ENCODE measurements at places on chromosomes 12 and 14. TPM values are rescaled to one million over a fixed set of nuclear protein-coding genes. Genes with fewer than 3 reads are reported as not detected.

Gene AP4S1
- 9.9 TPM for total RNA-seq

DNA sequence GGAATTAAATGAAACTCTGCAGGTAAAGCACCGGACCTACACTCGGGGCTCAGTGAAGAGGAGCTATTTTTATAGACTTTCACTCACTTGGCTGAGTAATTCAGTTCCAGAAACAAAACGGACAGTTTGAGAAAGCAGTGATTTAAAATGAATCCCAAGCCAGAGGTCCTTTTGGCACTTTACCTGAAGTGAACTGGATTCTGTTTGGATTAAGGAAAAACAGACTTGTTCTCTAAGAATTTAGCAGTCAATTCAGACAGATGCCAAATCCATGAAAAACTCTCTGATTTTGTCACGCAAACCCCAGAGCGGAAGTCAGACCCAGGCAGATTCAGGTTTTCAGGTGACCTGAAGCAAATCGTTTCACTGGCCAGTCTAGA lies 4.9 kb upstream of the VASH1 start:
- peaks cover 5% of the 10 kb centered on the region for H3K27me3 ChIP-seq
- H3K36me3 ChIP-seq, result no peaks in the 10 kb centered on the region
- no peak for DNase-seq
- H3K27ac ChIP-seq, result no peak overlapping the region
- peaks cover 10% of the 10 kb centered on the region for H3K4me1 ChIP-seq

GRCh38 chr12:39441963-39442830 lies 723 bp downstream of the KIF21A start:
- no peaks in the 10 kb centered on the region for H3K27me3 ChIP-seq
- peak overlapping the region; percentile 60 for H3K4me3 ChIP-seq
- H3K27ac ChIP-seq, result peak overlapping the region; percentile 80
- H3K36me3 ChIP-seq, result no peaks in the 10 kb centered on the region
- H3K4me1 ChIP-seq, result peaks cover 15% of the 10 kb centered on the region

- H3K27ac ChIP-seq, result no peak overlapping the region
- H3K4me3 ChIP-seq, result no peak overlapping the region
- H3K36me3 ChIP-seq, result no peaks in the 10 kb centered on the region
- no peaks in the 10 kb centered on the region for H3K27me3 ChIP-seq
- DNase-seq, result no peak
These were observed 76.8 kb downstream of the PDE6H start for GRCh38 chr12:15049461-15050153.

Gene KRT8
- total RNA-seq, result 1,458 TPM

Gene BDKRB1
- total RNA-seq, result not detected

DNA sequence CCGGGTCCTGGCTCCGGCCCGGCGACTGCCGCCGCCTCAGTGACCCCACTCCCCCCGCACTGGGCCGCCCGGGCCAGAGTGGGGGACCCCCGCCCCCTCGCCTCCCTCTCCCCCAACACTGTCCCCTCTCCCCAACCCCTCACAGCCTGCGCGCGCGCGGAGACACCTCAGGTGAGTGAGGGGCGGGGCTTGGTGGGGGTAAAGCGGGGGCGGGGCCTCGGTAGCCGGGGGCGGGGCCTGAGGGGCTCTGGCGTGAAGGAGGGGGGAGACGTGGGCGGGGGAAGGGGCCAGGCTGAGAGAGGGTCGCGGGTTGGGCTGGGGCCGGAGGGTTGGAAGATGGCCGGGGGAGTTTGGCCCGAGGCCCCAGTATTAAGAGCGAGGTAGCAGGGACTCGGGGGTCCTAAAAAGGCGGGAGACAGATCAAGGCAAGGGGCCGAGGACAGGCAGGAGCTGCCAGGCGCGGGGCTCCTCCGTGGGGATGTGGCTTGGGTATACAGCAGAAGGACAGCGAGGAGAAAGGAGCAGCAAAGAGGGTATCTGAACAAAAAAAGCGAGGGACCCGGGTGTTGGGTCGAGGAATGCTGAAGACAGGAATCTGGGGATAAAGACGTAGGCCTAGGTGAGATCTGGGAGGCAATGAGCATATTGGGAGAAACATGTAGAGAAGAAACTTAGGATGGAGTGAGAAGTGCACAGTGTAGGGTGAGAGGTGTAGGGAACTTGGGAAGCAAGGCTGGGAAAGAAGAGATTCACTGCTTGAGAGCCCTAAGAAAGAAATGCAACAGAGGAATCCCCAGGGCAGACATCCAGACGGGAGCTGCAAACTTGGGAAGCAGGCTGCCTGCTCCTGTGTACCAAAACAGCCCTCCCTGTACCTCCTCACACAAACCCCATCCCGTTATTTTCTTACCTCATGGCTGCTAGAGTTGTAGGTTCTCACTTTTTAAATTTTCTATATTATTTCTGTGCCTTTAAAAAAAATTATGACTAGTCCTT lies 10.8 kb downstream of the SUOX start:
- DNase-seq, result peak; percentile 63
- H3K4me3 ChIP-seq, result peak overlapping the region; percentile 95
- peaks cover 4% of the 10 kb centered on the region for H3K4me1 ChIP-seq
- H3K27ac ChIP-seq, result peak overlapping the region; percentile 96

Gene C12orf60
- not detected for total RNA-seq

Gene INHBC
- not detected for total RNA-seq

Gene NELL2
- 3.9 TPM for total RNA-seq

Gene AMDHD1
- total RNA-seq, result 1.5 TPM

Gene LRRK2
- 240 TPM for total RNA-seq

- H3K27me3 ChIP-seq, result no peaks in the 10 kb centered on the region
- H3K4me3 ChIP-seq, result no peak overlapping the region
- peaks cover 39% of the 10 kb centered on the region for H3K4me1 ChIP-seq
- no peaks in the 10 kb centered on the region for H3K36me3 ChIP-seq
These were observed 2.9 kb downstream of the CLMN start for GRCh38 chr14:95316821-95317220.

Gene VRTN
- total RNA-seq, result 0.09 TPM

Gene RHOJ
- total RNA-seq, result 21.0 TPM

- H3K4me1 ChIP-seq, result no peaks in the 10 kb centered on the region
- no peak overlapping the region for H3K27ac ChIP-seq
- DNase-seq, result no peak
- no peaks in the 10 kb centered on the region for H3K27me3 ChIP-seq
- H3K4me3 ChIP-seq, result no peak overlapping the region
- no peaks in the 10 kb centered on the region for H3K36me3 ChIP-seq
These were observed 155.0 kb upstream of the TMPO start for GRCh38 chr12:98360401-98360800.

Gene CD69
- total RNA-seq, result 13.9 TPM

Gene TGM1
- total RNA-seq, result 17.8 TPM

GRCh38 chr12:113808095-113808951 lies 157.8 kb downstream of the RBM19 start:
- no peaks in the 10 kb centered on the region for H3K4me1 ChIP-seq
- DNase-seq, result no peak

Gene TPH2
- total RNA-seq, result not detected

- no peak for DNase-seq
- no peaks in the 10 kb centered on the region for H3K4me1 ChIP-seq
- no peaks in the 10 kb centered on the region for H3K27me3 ChIP-seq
These were observed 107.6 kb downstream of the GTF2A1 start for GRCh38 chr14:81113176-81113575.

- H3K27ac ChIP-seq, result no peak overlapping the region
- no peaks in the 10 kb centered on the region for H3K36me3 ChIP-seq
- no peak overlapping the region for H3K4me3 ChIP-seq
- H3K27me3 ChIP-seq, result no peaks in the 10 kb centered on the region
- H3K4me1 ChIP-seq, result peaks cover 7% of the 10 kb centered on the region
These were observed 218.9 kb upstream of the CDKN3 start for GRCh38 chr14:54177641-54178621.

GRCh38 chr12:79514730-79515529 lies 175.8 kb downstream of the PAWR start:
- H3K27ac ChIP-seq, result no peak overlapping the region
- no peaks in the 10 kb centered on the region for H3K4me1 ChIP-seq
- no peak for DNase-seq
- no peaks in the 10 kb centered on the region for H3K27me3 ChIP-seq

- H3K27ac ChIP-seq, result no peak overlapping the region
- no peaks in the 10 kb centered on the region for H3K4me1 ChIP-seq
- no peak for DNase-seq
- no peaks in the 10 kb centered on the region for H3K36me3 ChIP-seq
These were observed 77.9 kb downstream of the TMEM30B start for GRCh38 chr14:61203081-61203753.

- H3K4me3 ChIP-seq, result no peak overlapping the region
- peak; percentile 89 for DNase-seq
- peak overlapping the region; percentile 61 for H3K27ac ChIP-seq
- no peaks in the 10 kb centered on the region for H3K27me3 ChIP-seq
These were observed 41.9 kb downstream of the JDP2 start for GRCh38 chr14:75469606-75470237.

GRCh38 chr12:107661830-107662229 lies 23.8 kb upstream of the PWP1 start:
- no peaks in the 10 kb centered on the region for H3K27me3 ChIP-seq
- no peak overlapping the region for H3K4me3 ChIP-seq
- no peak overlapping the region for H3K27ac ChIP-seq
- DNase-seq, result no peak

DNA sequence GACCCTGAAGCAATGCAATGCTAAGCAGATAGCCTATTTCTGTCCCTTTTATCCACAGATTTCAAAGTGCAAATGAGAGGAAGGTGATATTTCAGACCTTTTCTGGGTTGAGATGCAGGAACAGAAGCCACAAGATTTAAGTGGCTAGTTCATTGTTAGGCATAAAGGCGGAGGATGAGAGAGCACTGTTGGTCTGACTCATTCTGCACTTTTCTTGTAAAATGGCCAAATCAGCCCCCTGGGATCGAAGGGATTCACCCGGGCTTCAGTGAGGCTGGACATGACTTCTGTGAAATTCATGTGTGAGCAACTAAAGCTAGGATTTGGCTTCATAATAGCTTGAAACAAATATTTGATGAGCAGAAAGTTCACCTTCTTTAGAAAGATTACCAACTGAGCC lies 101.9 kb upstream of the OVCH1 start:
- no peak overlapping the region for H3K27ac ChIP-seq
- H3K27me3 ChIP-seq, result no peaks in the 10 kb centered on the region
- DNase-seq, result no peak
- no peak overlapping the region for H3K4me3 ChIP-seq

- DNase-seq, result no peak
- H3K27me3 ChIP-seq, result no peaks in the 10 kb centered on the region
- no peak overlapping the region for H3K4me3 ChIP-seq
- no peaks in the 10 kb centered on the region for H3K36me3 ChIP-seq
- H3K27ac ChIP-seq, result no peak overlapping the region
These were observed 33.2 kb upstream of the KCNH3 start for GRCh38 chr12:49505672-49506071.

GRCh38 chr14:72594099-72594901 lies 299.6 kb downstream of the DPF3 start:
- H3K4me1 ChIP-seq, result no peaks in the 10 kb centered on the region
- H3K4me3 ChIP-seq, result no peak overlapping the region
- no peak for DNase-seq
- H3K27me3 ChIP-seq, result no peaks in the 10 kb centered on the region
- H3K27ac ChIP-seq, result no peak overlapping the region

- peak overlapping the region; percentile 81 for H3K27ac ChIP-seq
- no peaks in the 10 kb centered on the region for H3K27me3 ChIP-seq
- no peaks in the 10 kb centered on the region for H3K36me3 ChIP-seq
These were observed 39.2 kb downstream of the NFKBIA start for GRCh38 chr14:35365130-35366055.

Gene CLEC4E
- 3.0 TPM for total RNA-seq

DNA sequence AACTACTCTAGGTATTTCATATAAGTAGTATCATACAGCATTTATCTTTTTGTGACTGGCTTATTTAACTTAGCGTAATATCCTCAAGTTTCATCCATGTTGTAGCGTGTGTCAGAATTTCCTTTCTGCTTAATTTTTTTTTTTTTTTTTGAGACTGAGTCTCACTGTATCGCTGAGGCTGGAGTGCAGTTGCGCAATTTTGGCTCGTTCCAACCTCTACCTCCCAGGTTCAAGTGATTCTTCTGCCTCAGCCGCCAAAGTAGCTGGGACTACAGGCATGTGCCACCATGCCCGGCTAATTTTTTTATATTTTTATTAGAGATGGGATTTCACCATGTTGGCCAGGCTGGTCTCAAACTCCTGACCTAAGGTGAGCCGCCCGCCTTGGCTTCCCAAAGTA lies 28.9 kb downstream of the PNMA1 start:
- no peaks in the 10 kb centered on the region for H3K27me3 ChIP-seq
- DNase-seq, result peak; percentile 61
- no peaks in the 10 kb centered on the region for H3K4me1 ChIP-seq
- no peak overlapping the region for H3K4me3 ChIP-seq
- H3K36me3 ChIP-seq, result peaks cover 11% of the 10 kb centered on the region

Gene ING4
- 37.8 TPM for total RNA-seq

DNA sequence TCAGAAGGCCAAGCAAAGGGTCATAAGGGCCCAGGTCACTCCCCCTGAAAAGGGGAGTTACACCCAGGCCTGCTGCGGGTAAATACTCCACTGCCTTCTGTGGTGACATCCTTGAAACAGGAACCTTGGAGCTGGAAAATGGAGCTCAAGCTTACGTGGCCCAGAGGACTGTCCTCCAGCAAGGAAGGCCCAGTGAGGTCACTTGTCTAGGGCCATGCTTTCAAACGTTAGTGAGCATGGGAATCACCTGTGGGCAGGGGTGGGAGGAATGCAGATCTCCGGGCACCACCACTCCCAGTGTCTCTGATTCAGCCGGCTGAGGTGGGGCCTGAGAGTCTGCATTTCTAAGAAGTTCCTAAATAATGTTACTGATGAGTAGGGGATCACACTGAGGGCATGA lies 140.5 kb upstream of the CCND2 start:
- H3K27ac ChIP-seq, result no peak overlapping the region
- H3K4me1 ChIP-seq, result peaks cover 14% of the 10 kb centered on the region
- no peaks in the 10 kb centered on the region for H3K27me3 ChIP-seq
- H3K36me3 ChIP-seq, result no peaks in the 10 kb centered on the region
- no peak overlapping the region for H3K4me3 ChIP-seq

Gene ENDOU
- 0.14 TPM for total RNA-seq

DNA sequence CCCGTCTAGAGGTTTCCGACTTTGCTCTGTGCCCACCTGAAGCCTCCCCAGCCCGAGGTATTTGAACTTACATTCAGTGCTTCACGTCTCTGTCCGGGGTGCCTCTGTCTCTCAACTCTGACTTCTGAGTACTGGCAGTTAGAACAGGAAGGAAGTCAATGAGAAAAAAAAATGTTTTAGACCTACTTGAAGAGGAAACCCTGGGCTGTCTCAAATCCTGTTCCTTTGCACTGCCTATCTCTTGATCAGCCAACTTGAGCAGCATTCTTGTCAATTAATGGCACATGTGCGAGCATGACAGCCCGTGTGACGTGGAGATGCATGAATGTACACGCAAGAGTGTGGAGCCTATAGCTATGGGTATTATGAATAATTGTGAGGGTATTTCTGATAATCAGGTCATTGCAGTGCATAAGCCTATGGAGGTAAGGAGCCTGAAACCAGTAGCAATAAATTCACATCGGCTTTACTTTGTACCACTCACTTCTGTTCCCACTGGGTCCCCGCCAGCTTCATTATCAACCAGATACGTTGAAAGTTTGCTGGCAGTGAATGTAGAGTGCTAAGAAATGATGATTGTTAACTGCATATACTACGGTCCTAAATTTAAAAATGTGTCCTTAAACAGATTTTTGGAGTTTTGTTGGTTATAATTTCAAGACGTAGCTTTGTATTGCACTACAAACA lies at the start of gene ARHGDIB:
ARHGDIB (minus strand) TSS at position 136 of the 687 bp plus-strand sequence. CDS start 10,889 bp downstream, outside the sequence.
- DNase-seq, result no peak
- H3K4me1 ChIP-seq, result peaks cover 20% of the 10 kb centered on the region
- no peaks in the 10 kb centered on the region for H3K36me3 ChIP-seq
- H3K27ac ChIP-seq, result peak within 1 kb of the TSS; percentile 84

Gene CLEC4D
- total RNA-seq, result 1.2 TPM

GRCh38 chr12:106227641-106228319 lies 20.0 kb downstream of the CKAP4 start:
- peak overlapping the region; percentile 88 for H3K27ac ChIP-seq
- no peak overlapping the region for H3K4me3 ChIP-seq
- peak; percentile 95 for DNase-seq
- H3K36me3 ChIP-seq, result no peaks in the 10 kb centered on the region

Gene NEUROD4
- not detected for total RNA-seq

Data from upper lobe of left lung (tissue), 6 donors.